ENCODE measurements at places on chromosomes 1 and 21.

DNA sequence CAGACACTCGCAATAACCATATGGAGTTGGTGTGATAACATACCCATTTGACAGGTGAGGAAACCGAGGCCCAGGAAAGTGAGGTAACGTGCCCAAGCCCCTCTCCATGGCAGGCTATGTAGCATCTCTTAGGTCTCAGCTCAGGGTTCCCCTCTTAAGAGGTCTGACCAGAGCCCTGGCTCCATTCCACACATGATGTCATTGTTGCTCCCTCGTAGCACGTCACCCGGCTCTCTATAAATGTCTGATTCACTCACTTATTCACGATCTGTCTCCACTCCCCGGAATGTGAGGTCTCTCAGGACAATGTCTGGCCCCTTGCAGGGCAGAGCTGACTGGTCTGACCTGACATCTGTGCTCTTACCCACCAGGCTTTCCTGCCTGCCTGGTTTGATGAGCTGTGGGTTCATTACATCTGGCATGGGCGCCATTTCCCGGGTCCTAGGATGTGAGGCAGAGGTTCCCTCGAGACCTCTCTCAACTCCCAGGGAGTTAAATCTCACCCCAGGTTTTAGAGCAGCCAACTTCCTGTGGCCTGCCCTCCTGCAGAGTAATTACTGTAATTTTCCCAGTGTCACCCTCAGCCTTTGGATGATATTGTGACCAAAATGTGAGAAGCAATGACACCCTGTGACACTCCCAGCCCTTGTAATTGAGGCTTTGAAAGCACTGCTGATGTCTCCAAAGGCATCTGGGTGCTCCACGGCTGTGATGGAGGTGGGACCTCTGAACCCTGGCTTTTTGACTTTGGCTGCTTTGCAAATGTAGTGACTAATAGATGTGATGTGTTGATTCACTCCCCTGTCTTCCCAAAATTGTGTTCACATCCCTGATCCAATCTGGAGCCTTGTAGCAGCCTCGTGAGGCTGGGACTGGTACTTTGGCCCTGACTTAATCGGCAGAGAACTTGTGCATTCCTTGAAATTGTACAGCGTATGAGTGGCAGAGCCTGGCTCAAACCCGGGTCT is 10.6 kb downstream of the ACTL8 start:
- no peak for DNase-seq

GRCh38 chr1:70003211-70003908 is 202.0 kb downstream of the LRRC40 start:
- no peak for DNase-seq

- DNase-seq, result no peak
Measured at GRCh38 chr1:31198600-31198999, 41.1 kb downstream of the NKAIN1 start.

- no peak for DNase-seq
Measured at GRCh38 chr1:218783131-218783530, 390.5 kb upstream of the LYPLAL1 start.

GRCh38 chr1:211829343-211830054 is 1.1 kb downstream of the LPGAT1 start:
- peak; percentile 29 for DNase-seq

- DNase-seq, result no peak
Measured at GRCh38 chr1:246801241-246802020, 77.2 kb downstream of the SCCPDH start.

GRCh38 chr21:35801391-35801790 is 258.9 kb downstream of the SETD4 start:
- DNase-seq, result no peak

GRCh38 chr1:61539720-61540462 is 185.1 kb downstream of the TM2D1 start:
- DNase-seq, result no peak
